Tibial artery (tissue), 4 donors: ENCODE measurements at places on chromosomes 11 and 22.

- no peak for DNase-seq
These were observed 25.4 kb downstream of the APIP start for GRCh38 chr11:34890812-34891211.

DNA sequence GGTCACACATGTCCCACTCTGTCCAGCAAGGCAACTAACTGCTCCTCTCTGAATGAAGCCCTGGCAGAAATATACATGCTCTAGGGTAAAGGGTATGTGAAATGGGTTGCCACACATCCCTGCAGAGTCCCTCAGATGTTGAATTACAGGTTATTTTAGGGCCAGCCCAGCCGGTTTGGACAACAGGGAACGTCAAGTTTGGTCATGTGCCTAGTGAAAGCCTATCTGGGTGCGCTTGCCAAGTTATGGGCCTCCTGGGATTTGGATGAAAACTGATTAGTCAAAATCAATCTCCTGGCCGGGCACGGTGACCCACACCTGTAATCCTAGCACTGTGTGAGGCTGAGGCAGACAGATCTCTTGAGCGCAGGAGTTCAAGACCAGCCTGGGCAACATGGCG lies 10.4 kb downstream of the AP1B1 start:
- DNase-seq, result no peak

DNA sequence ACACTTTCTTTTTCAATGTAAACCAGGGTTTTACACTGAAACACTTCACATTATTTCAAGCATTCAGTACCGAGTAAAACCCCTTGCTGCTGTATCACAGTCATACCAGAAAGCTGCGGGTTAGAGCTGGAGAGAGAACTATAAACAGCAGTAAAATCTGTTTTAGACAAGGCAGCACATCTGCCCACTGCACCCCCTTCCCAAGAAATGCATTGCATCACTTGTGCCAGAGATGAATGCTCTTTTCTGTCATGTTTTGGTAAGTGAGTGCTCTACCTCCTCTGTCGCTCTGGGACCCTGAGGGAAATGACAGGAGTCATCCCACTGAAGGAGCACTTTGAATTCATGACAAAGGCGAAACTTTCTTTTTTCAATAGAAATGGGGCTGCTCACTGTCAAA lies 107.2 kb downstream of the MAML2 start:
- no peak for DNase-seq

GRCh38 chr22:29727131-29727523 lies 7.3 kb downstream of the CABP7 start:
- DNase-seq, result no peak

GRCh38 chr11:66973956-66974580 lies 1.0 kb upstream of the C11orf86 start:
- no peak for DNase-seq

DNA sequence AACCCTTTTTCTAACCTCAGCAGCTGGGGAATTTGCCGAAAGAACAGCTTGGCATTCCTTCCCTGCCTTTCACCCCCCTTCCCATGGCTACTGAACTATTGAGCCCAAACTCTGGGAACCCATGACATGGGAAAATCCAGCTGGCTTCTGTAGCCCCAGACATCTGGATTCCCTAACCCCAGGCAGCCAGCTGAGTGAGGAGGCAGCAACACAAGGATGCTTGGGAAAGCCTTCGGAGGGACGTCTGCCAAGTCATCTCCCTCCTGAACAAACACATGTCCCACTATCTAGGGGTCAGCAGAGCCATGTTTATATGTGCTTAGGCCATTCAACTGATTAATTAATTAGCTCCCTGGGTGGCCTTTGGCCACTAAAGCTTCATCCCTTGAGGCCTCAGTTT lies 21.6 kb downstream of the LRRC55 start:
- DNase-seq, result no peak

DNA sequence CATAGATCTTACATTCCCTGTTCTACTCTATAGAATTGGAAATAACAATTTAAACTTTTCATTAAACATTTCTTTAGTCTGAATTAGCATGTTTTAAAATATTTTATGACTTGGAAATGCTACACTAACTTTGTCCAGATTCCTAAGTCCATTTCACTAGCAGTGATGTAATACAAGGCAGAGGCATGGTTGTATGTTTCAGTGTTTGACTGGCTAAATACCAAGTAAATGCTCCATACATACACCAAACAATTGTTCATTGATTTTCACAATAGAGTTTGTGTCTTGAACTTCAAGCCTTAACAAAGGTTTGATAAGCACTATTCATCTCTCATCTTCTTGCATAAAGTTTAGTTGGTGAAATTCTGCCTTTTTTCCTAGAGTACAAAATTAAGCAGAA lies 13.5 kb downstream of the ZBED5 start:
- DNase-seq, result no peak

DNA sequence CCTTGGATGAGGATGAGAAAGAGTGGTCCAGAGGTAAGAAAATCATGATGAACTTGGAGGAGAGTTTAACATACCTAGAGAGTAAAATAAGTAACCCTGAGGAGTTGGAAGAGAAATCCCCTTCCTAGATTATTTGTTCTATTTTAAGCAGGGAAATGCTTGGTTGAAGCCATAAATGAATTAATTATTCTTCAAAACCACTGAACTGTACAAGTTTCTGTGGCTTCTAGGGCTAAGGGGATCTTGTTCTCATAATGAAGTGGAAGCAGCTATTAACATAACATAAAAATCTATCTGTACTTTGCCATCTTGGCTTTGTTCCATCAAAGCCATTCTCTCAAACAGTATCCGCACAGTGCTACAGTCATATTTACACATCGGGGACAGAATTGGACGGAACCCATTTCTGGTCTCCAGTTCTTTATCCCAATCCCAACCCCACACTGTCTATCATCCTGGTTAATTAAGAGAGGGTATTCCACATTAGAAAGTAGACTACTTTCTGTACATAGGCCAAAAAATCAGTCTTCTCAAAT lies 14.5 kb upstream of the ARHGAP42 start:
- DNase-seq, result no peak

GRCh38 chr11:66902486-66903177 lies 45.8 kb downstream of the LRFN4 start:
- no peak for DNase-seq

DNA sequence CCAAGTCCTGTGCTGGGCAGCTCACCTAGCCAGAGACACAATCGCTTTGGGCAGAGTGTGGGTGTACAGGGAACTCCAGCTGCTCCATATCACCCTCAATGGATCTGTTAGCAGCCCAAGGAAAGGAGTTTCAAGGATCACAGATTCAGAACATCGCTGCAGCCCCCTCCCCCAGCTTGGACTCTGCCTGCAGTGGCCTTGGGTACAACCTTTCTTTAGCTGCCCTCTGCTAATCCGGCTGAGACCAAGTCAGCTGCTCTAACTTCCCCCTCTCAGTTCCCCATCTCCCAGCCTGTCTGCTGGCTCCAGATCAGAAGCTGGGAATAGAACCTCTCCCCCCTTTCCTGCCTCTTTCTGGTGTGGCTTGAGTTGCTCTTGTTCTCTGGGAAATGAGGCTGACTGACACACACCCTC lies 1.3 kb downstream of the TMEM86A start:
- peak; percentile 59 for DNase-seq

- no peak for DNase-seq
These were observed 5.0 kb downstream of the FADS1 start for GRCh38 chr11:61811831-61812230.

DNA sequence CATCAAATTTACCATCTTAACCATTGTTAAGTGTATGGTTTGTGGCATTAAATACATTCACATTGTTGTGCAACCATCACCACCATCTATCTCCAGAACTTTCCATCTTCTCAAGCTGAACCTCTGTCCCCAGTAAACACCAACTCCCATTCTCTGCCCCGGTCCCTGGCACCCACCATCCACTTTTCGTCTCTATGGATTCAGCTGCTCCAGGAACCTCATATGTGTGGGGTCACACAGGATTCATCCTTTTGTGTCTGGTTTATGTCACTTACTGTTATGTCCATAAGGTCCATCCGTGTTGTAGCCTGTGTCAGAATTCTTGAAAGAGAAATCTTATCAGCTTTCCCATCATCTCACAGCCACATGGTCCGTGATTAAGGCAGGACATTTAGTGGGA lies 16.3 kb downstream of the TSPAN32 start:
- DNase-seq, result no peak

- DNase-seq, result no peak
These were observed 12.9 kb downstream of the OR51B6 start for GRCh38 chr11:5364214-5364613.

- peak; percentile 76 for DNase-seq
These were observed 5.0 kb downstream of the THY1 start for GRCh38 chr11:119417726-119418540.

- DNase-seq, result peak; percentile 59
These were observed 4.5 kb downstream of the RAC2 start for GRCh38 chr22:37239336-37240239.

GRCh38 chr11:134270250-134270714 lies 5.9 kb upstream of the GLB1L3 start:
- no peak for DNase-seq

- no peak for DNase-seq
These were observed 109.6 kb downstream of the RRAS2 start for GRCh38 chr11:14249121-14249963.

- no peak for DNase-seq
These were observed 379 bp upstream of the SLC3A2 start for GRCh38 chr11:62880231-62880802.

GRCh38 chr11:76656571-76657081 lies 13.9 kb downstream of the LRRC32 start:
- peak; percentile 24 for DNase-seq

- peak; percentile 31 for DNase-seq
These were observed 33.5 kb upstream of the BAIAP2L2 start for GRCh38 chr22:38144025-38144405.

GRCh38 chr11:134412203-134413042 lies at the start of gene B3GAT1:
Gene B3GAT1 (minus strand): TSS chr11:134412242. CDS start chr11:134387659, 24,583 bp downstream.
- DNase-seq, result no peak

DNA sequence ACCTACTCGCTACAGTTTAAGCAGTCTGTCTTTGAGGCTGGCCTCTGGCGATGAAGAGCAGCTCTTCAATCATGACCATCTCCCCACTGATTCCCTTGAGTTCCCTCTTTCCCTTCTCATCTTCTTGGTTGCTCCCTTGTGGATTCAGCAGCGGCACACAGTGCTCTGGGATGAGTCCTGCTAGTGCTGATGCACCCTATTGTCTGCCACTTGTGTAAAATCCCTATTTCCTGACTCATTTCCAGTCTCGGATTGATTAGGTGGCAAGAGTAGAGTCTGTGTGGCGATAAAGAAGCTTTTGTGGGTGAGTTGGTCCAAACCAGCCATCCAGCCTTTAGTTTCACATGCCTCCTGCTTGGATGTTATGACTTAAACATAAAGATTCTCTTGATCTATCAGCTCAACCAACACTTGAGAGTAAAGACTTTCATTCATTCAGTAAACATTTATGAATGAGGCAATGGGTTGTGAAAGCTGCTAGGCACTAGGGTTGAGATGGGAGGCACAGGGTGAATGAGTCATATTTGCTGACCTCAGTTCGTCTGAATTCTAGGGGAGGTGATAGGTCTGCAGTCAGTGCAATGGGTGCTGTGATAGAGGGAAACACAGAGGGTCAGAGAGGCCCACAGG lies 219.4 kb upstream of the RAG2 start:
- no peak for DNase-seq

DNA sequence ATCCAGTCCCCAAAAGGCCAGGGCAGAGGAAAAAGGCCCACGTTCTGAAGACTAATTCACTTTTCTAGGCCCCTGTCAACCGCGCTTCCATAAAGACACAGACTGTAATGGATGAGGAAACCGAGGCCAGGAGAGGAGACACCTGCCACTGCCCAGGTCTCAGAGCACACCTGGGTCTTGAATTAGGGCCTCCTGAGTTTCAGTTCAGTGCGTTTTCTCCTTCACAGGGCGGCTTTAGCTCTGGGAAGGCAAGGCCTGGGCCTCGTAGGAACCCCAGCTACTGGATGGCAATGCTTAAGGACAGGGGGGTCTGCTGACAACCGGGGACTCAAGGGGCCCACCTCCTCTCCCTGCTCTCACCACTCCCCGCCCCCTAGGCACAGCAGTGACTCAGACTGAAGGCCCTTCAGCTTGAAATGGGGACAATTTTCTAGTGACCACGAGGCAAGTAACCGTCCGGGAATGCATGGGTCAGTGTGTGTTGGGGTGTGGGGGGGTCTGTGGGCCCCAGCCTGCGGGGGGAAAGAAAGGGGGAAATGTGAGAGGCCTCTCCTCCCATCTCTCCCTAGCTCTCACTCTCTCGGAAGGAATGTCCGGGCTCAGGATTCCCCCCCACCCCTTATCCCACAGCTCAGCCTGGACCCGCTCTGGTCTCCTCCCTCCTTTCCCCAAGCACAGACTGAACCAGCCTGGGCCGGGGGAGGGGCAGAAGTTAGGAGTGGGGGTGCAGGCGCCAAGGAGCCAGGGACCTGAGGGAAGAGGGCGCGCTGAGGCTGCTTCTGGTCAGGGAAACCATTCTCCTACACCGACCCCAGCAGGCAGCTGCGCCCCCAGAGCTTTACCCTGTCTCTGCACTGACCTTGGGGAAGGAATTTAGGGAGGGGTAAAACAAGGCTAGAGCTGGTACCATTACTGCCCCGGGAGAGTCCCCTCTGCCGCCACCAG lies 17.2 kb downstream of the CREB3L1 start:
- no peak for DNase-seq

GRCh38 chr11:59216641-59217564 lies 4.2 kb upstream of the MPEG1 start:
- no peak for DNase-seq

DNA sequence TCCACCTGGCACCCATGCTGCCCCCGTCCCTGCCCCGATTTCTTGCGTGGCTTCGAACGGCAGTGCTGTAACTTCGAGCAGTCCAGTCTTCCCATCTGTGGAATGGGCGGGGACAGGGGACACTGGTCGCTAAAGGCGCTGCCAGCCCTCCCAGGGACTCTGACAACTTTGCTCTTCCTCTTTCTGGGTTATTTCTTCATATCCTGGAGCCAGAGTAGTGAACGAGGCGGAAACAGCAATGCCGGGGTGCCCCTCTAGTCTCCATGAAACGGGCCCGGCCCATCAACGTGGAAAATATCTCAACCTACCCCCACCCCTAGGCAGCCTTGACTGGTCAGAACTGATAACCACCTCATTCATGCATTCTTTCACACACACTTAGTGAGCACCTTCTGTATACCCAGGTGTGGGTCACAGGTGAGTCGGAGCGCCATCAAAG lies 42.8 kb downstream of the TRIOBP start:
- DNase-seq, result peak; percentile 44

DNA sequence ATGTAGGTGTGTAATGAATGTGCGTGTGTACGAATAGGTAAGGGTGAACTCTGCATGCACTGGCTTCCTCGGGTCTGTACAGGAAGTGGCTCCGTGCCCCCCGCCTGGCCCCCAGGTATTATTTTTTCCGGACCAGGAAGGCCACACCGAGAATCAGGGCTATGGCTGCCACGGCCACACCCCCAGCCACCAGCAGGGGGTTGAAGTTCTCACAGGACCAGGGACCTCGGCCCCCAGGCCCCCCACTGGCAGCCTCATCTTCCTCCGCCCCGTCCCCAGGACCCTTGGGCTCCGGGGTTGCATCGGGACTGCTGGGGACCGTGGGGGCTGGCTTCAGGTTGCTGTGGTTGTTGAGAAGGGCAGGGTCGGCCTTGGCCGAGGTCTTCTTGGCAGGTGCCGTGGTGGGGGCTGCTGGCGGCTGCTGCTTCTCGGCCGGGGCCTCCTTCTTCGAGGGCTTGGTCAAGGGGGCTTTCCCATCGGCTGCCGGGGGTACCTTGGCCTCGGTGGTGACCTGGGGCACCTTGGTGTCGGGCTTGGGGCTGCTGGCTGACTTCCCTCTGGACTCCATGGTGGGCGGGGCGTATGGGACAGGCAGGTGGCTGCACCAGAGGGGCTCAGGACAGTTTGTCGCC lies 1.8 kb downstream of the CEND1 start:
- no peak for DNase-seq
